ENCODE measurements at places on chromosomes 13 and 19.

- no peak for DNase-seq
These were observed 93.9 kb upstream of the TDRD3 start for GRCh38 chr13:60303166-60303565.

DNA sequence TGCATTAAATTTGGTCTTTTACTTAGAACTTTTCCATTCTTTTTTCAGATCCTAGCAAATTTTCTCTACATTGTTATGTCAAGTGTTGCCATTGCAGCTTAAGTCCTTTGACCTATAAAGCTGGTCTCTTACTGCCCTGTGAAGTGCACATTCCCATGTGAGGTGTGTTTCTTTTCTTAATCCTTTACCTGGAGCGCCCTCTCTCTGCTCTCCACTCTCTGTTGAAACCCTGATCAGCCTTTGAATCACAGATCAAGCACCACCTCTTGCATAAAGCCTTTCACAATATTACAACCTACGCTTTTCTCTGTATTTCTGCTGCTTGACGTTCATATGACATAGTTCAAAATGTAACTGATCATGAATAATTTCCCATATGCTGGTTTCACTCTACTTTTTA is 84.8 kb downstream of the PCDH17 start:
- no peak for DNase-seq

DNA sequence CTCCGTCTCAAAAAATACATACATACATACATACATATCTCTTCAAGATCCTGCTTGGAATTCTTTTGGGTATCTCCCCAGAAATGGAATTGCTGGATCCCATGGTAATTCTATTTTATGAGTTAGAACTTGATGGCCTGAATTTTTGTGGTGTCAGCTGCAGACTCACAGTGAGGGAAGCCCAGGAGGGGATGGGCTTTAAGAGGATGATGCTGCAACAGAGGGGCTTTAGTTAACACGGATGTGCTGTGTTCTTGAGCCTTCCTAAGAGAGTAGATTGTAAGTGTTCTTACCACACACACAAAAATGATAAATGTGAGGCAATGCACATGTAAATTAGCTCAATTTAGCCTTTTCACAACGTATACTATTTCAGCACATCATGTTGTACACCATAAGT is 31.8 kb downstream of the CACNG6 start:
- DNase-seq, result no peak

- DNase-seq, result no peak
These were observed 39.5 kb upstream of the ZNF536 start for GRCh38 chr19:30332445-30333234.

DNA sequence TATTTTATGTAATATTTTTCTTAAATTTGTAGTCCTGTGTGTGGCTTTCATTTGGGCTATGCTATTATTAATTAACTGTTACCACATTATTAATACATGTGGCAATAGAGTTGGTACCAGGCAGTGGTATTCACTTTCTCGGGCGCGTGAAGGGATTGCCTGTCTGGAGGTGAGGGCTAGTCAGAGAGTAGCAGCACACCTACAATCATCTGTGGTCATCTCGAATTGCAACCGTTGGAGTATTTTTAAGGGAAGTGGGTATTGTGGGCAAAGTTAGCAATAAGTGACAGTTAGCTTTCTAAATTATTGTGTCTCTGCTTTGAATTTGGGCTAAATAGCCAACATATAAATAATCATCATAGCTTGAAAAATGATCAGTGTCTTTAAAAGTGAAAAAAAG is 20.0 kb upstream of the GPR18 start:
- DNase-seq, result no peak
